ENCODE measurements at places on chromosomes 13 and 19.

- no peak for DNase-seq
Measured at GRCh38 chr19:45470762-45471081, 2.9 kb downstream of the FOSB start.

DNA sequence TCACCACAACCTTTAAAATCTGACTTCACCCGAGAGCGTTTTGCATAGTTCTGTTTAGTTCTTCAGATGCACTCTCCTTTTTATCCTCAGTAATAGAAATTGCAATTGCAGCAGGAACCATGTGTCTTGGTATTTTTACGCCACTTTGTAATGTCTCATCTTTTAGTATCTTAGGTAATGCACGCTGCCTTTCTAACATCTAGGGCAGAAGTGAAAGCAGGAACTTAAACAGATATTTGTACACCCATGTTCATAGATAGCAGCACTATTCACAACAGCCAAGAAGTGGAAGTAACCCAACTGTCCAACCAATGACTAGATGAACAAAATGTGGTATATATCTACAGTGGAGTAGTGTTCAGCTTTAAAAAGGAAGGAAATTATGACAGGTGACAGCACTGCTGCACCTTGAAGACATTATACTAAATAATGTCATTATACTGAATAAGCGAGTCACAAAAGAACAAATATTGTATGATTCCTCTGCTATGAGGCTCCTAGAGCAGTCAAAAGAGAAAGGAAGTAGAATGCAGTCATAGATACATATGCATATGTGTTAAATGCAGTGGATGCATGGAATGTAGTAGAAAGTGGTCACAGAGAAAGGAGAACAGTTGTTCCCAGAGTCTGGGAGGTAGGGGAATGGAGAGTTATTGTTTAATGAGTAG lies 105.9 kb upstream of the GJB6 start:
- DNase-seq: no peak

GRCh38 chr19:40304306-40304705 lies 19.2 kb upstream of the AKT2 start:
- no peak for DNase-seq

DNA sequence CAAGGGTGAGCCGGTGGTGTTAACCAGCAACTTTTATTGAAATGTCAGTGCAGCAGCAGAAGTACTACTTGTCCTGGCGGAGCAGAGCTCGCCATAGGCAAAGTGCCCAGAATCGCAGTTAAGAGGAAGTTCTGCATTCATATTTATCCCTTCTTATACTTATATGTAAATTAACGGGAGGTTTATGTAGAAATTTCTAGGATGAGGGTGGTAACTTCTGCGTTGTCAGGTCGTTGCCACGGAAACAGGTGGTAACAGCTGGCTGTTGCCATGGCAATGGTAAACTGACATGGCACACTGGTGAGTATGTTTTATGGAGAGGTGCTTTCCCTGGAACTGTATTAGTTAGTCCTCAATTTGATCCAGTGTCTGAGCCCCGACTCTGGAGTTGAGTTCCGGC lies 2494.9 kb upstream of the PCDH20 start:
- no peak for DNase-seq

DNA sequence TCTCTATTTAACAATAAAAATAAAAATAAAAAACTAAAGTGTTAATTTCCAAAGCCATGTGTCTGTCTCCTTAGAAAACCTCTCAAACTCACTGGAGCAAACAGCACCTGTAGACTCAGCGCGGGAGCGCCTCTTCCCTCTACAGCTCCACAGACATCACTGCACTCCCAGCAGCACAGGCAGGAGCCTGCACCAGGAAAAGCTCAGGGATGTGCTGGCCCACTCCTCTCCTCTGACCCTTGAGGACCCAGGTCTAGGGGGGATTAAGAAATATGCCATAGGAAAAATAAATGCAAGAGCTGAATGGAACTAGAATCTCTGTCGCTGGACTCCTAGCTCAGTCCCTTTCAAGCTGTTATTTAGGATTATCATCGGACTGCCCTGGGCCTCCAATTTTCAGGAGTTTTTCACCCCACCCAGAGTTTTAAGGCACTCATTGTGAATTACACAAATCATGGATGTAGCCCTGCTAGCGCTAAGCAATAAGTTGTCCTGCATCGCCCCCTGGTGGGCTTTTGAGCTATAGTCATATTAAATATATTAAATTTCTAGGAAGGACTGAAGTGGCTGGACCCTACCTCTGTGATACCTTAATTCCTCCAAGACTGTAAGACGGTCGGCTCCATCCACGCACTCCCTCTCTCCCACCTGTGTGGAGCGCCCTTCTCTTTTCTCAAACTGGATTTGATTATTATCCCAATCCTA lies 333.9 kb downstream of the UQCRFS1 start:
- DNase-seq: no peak

- peak; percentile 28 for DNase-seq
Measured at GRCh38 chr19:52138278-52138982, 1.3 kb downstream of the ZNF616 start.

GRCh38 chr13:40245567-40245966 lies 420.9 kb downstream of the FOXO1 start:
- no peak for DNase-seq

- DNase-seq: no peak
Measured at GRCh38 chr13:110232756-110233155, 74.2 kb downstream of the COL4A1 start.

DNA sequence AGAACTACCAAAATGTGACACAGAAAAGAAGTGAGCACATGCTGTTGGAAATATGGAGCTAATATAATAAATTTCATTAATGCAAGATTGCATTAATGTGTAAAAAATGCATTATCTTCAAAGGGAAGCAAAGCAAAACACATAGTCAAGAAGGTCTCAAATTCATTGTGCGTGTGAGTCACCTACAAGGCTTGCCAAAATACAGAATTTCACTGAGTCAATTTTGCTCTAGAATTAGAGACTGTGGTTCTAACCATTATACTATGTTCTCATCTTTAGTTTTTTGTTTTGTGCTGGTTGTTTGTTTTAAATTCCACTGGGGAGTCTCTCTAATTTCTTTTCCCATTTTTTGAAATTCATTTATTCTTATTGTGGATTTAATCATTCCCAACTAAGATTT lies 149.8 kb upstream of the SLITRK1 start:
- no peak for DNase-seq

- no peak for DNase-seq
Measured at GRCh38 chr13:41034881-41035280, 15.8 kb upstream of the ELF1 start.

DNA sequence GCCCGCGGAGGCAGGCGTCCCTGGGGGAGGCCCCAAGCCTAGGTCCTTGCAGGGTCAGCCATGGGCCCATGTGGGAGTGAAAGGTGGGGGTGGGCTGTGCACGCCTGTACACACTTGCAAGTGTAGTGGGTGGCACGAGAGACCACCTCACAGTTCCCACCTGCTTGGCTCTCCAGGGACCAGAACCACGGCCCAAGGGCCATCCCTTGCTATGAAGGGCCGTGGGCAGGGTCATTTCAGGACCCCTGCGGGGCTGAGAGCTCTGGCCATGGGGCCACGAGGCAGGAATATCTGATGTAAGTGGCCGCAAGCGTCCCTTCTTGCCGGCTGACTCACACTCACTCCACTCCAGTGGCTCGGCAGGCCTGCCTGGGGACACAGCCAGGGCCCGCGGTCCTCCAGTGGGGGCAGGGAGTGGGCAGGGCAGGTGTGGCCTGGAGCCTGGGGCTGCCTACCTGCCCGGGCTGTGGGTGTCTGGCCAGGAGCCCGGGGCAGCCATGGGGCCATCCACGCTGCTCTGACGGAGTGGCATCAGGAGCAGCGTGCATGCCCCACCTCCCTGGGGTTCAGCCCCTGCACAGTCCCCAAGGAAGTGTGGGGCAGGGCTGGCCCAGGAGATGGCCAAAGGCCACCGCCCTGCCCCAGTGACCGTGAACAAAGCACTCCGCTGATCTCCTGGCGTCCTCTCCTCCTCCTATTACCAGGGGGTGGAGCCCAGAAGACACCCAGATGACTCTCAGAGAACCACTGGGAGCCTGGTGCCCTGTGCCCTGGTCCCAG lies 8.6 kb upstream of the MKNK2 start:
- peak; percentile 77 for DNase-seq

DNA sequence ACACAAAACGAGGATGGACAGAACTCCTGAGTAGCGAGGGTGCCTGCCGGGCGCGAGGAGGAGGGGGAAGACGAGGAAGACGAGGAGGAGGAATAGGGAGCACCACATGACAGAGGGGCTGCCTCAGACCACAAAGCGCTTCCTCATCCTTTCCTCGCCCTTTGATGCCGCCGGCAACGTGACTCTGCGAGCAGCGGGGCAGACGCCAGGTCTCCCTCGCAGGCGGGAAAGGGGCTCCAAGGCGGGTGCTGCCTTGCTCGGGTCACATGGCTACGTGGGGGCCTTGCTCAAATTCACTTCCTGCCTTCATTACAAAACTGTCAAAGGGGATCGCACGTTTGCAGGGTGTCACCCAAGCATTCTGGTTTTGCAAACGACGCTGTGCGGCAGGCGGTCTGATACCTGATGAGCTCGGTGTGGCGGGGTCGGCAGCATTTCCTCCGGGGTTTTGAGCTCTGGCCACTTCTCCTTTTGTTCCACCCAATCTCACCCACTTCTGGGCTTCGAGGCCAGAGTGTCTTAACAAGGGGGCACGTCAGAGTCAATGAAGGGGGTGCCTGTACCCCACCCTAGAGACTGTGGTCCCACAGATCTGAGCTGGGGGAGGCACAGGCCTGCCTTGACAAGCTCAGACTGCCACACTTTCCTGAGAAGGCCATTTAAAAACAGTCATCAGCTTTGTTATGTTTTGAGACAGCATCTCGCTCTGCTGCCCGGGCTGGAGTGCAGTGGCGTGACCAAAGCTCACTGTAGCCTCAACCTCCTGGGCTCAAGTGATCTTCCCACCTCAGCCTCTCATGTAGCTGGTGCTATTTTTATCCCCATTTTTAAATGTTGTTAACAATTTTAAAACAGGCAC lies 14.9 kb downstream of the MAP2K2 start:
- no peak for DNase-seq

GRCh38 chr19:46606681-46607447 lies 5.7 kb downstream of the CALM3 start:
- DNase-seq: no peak

- DNase-seq: peak; percentile 61
Measured at GRCh38 chr19:2602391-2603181, 99.9 kb downstream of the GNG7 start.

GRCh38 chr13:44912278-44913016 lies 76.8 kb downstream of the NUFIP1 start:
- no peak for DNase-seq

DNA sequence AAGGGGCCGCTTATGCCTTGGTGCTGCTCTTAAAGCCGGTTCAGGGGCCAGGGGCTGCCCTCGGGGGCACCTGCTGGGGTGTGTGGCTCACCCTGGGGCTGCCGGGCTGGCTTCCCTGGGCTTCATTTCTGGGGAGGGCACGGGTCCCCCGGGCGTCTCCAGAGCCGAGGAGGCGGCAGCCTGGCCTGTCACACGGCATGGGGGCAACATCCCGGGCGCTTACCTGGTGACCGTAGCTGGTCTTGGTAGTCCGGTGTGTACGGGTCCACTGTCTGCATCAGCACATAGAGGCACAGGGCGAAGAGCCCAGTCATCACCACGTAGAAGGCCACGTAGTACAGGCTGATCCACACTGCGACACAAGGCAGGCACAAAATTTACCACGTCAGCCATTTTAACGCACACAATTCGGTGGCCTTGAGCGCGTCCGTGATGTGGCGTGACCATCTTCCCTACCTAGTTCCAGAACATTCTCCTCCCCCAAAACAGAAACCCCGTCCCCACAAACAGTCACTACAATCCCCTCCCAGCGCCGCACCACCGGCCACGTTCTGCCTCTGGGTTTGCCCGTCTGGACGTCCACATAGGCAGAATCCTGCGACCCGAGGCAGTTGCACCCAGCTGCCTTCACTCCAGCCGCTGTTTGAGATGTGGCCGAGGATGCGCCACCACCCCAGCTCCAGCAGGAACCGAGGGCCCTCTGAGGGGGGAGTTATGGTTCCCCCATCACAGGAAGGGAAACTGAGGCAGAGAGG lies 3.2 kb downstream of the ATP4B start:
- no peak for DNase-seq

DNA sequence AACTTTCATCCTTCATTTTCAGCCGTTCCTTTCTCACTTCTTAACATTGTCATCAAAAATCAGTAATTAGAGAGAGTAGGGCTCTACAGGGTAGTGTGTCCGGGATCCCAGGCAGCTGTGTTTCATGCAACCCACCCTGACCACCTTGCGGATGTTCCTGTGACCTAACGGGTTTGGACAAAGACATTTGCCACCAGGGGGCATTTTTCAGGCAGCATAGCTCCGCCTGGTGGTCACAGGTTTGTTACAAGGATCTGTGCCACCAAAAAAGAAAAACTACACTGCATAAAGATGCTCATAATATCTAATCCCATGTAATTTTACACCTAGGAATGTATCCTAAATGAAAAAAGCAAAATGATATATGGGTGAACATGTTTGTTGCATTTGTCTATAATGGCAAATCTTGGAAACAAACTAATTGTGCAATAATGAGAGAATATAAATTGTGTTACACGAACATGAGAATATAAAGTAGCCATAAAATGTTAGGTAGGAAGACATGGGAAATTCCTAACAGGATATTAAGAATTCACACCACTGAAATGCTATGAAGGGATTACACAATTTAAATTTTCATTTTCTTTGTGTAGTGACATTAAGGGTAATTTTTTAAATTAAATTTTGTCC lies 123.0 kb downstream of the SLC7A1 start:
- DNase-seq: peak; percentile 29

- no peak for DNase-seq
Measured at GRCh38 chr13:105008604-105009003, 1526.9 kb downstream of the EFNB2 start.

DNA sequence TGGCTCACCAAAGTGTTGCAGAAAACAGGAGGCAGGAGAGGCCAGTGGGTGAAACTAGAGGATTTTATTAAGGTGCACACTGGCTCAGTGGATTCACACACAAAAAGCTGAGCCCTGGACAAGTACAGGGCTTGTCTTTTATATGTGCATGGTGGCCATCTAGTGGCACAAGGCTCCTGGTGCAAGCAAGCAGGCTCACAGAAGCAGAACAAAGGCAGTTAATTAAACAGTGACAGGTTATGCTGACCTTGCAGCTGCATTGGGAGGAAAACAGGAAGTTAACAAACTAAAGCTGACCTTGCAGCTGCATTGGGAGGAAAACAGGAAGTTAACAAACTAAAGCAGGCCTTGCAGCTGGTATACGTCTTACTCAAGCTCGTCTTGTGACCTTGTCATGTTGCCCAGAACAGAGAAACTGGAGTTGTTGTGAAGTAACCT lies 65.3 kb upstream of the ZNF681 start:
- peak; percentile 52 for DNase-seq

DNA sequence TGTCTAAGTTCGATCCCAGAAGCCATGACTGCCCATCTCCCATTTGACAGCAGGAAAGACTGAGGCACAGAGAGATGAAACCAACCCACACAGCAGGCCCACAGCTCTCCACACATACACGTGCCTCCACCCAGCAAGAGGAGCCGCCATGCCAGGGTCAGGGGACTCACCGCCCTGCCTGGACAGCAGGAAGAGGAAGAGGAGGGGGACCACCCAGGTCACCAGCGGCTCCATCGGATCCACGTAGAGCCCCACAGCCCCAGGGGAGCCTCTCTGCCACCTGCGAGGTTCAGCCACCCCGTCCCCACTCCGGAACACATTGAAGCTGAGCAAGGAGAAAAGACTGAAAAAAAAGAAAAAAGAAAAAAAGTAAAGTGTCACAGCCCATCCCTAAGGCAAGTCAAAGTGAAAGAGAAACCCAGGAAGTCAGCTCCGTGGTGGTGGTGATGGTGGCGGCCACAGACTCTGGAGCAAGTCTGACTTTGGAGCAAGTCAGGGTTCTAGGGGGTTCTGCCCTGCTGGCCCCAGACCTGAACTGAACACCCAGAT lies at the start of gene IL12RB1:
TSS of gene IL12RB1 (minus strand) at position 345 of the 549 bp plus-strand sequence. CDS start at position 234, 111 bp downstream.
- DNase-seq: no peak

Measured in H4 (cell line).